GM23248 (cell line): ENCODE measurements at places on chromosomes 7 and 10. TPM values are rescaled to one million over a fixed set of nuclear protein-coding genes. Genes with fewer than 3 reads are reported as not detected.

- no peak overlapping the region for H3K4me3 ChIP-seq
- H3K27me3 ChIP-seq, result no peaks in the 10 kb centered on the region
- DNase-seq, result no peak
- peaks cover 13% of the 10 kb centered on the region for H3K4me1 ChIP-seq
- no peak overlapping the region for H3K27ac ChIP-seq
- no peaks in the 10 kb centered on the region for H3K36me3 ChIP-seq
Observed at GRCh38 chr10:47409866-47410256, 25.8 kb upstream of the ZNF488 start.

- DNase-seq, result peak; percentile 72
- H3K36me3 ChIP-seq, result peaks cover 28% of the 10 kb centered on the region
- H3K27ac ChIP-seq, result peak overlapping the region; percentile 84
- peaks cover 27% of the 10 kb centered on the region for H3K4me1 ChIP-seq
- no peaks in the 10 kb centered on the region for H3K27me3 ChIP-seq
Observed at GRCh38 chr7:103343758-103344452, 662 bp downstream of the DNAJC2 start.

DNA sequence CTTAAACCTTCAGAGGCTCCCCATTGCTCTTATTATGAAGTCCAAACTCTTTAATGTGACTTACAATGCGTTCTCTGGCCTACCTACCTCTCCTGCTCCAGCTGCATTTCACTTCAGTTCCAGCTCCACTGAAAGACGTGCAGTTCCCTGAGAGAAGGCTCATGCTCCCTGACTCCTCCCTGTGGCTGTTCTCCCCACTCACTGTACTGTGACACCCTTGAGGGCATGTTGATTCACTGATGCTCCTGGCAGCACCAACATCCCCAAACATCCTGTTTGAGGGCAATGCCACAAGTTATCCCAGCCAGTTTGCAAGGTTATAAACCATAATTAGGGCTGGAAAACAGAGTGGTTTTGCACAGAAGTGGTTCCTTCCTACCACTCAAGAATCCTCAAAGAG, 111.2 kb downstream of the LSM5 start:
- H3K27me3 ChIP-seq, result no peaks in the 10 kb centered on the region
- no peak overlapping the region for H3K4me3 ChIP-seq
- no peaks in the 10 kb centered on the region for H3K4me1 ChIP-seq
- no peak overlapping the region for H3K27ac ChIP-seq
- no peak for DNase-seq

DNA sequence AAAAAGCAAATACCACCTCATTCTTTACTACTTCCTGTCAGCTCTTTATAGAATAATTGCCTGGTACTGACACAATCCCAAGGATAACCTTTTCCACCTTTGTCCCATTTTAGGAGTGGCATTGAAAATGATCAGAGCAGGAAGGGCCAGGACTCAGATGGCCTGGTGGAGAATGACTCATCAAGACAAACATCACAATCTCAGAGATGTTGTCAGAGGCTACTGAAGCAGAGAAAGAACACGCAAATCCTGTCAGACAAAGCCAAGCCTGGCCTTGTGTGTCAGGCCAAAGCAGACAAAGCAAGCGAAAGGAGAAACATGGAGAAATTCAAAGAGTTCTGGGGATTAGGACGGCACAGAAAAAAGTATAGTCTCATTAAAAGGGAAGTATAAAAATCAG, 40.9 kb downstream of the NSUN6 start:
- peak; percentile 77 for DNase-seq
- H3K27ac ChIP-seq, result peak overlapping the region; percentile 28
- H3K27me3 ChIP-seq, result no peaks in the 10 kb centered on the region

Gene LRRC4
- total RNA-seq, result 0.32 and 0.51 TPM in 2 replicates

Gene FBH1
- total RNA-seq, result 79.3 and 87.6 TPM in 2 replicates

GRCh38 chr7:134988161-134988560, 1.9 kb downstream of the AGBL3 start:
- H3K27ac ChIP-seq, result no peak overlapping the region
- H3K4me3 ChIP-seq, result no peak overlapping the region
- no peaks in the 10 kb centered on the region for H3K27me3 ChIP-seq
- no peak for DNase-seq
- peaks cover 4% of the 10 kb centered on the region; the same call in 1 of the 2 replicates for H3K4me1 ChIP-seq
- H3K36me3 ChIP-seq, result peaks cover 3% of the 10 kb centered on the region; the same call in 1 of the 2 replicates

Gene CRHR2
- total RNA-seq, result not detected in 2 replicates

Gene RADIL
- 0.13 and 4.3 TPM in 2 replicates for total RNA-seq

GRCh38 chr7:131878777-131879176, 322.3 kb upstream of the PODXL start:
- H3K4me3 ChIP-seq, result no peak overlapping the region
- no peak overlapping the region for H3K27ac ChIP-seq
- H3K27me3 ChIP-seq, result peaks cover 5% of the 10 kb centered on the region
- no peak for DNase-seq

Gene ICA1
- not detected in 2 replicates for total RNA-seq

Gene ANKRD26
- 5.4 and 5.6 TPM in 2 replicates for total RNA-seq

Gene RPEL1
- not detected in 2 replicates for total RNA-seq

DNA sequence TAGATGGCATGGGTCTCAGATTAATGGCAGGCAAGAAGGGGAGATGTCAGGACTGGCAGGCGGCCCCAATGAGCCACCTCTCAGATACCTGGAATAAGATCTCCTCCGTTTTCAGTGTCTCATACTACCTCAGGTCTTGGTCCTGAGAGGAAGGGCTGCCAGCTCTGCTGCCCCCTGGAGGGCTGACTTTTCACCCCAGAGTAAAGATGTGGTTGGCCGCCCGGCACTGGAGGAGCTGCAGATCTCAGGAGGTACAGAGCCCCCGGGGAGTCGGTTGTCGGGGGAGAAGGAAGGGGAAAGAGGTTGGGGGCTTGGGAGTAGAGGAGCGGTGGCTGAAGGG, 642 bp upstream of the COL13A1 start:
- H3K27me3 ChIP-seq, result no peaks in the 10 kb centered on the region
- H3K4me1 ChIP-seq, result no peaks in the 10 kb centered on the region
- no peak overlapping the region for H3K27ac ChIP-seq
- no peaks in the 10 kb centered on the region for H3K36me3 ChIP-seq
